Spinal cord (tissue), 10 donors: ENCODE measurements at places on chromosomes 5 and 9. TPM values are rescaled to one million over a fixed set of nuclear protein-coding genes. Genes with fewer than 3 reads are reported as not detected.

FBP2 gene
- polyA plus RNA-seq = 0.14 TPM

GLRA1 gene
- 11.0 TPM for polyA plus RNA-seq

SLC34A1 gene
- 0.68 TPM for polyA plus RNA-seq

F2R gene
- 25.6 TPM for polyA plus RNA-seq

TSLP gene
- 0.14 TPM for polyA plus RNA-seq
